ENCODE measurements at places on chromosomes 7 and 10. TPM values are rescaled to one million over a fixed set of nuclear protein-coding genes. Genes with fewer than 3 reads are reported as not detected.

PON2 gene
- total RNA-seq = 53.8 TPM

AKR1C1 gene
- total RNA-seq = 9.9 TPM

CCNJ gene
- total RNA-seq = 5.2 TPM

DYNC1I1 gene
- 1.6 TPM for total RNA-seq

PRSS58 gene
- total RNA-seq = not detected

SEMA3C gene
- total RNA-seq = 266 TPM

GRB10 gene
- 17.7 TPM for total RNA-seq

EBLN1 gene
- under 0.01 TPM for total RNA-seq

Data from skeletal muscle tissue (tissue), 5 donors.